AG08396 (cell line): ENCODE measurements at places on chromosomes 3 and 15.

- DNase-seq: no peak
These were observed 3.5 kb downstream of the SLITRK3 start for GRCh38 chr3:165192610-165193192.

- DNase-seq: peak; percentile 53
These were observed 19.2 kb downstream of the EID1 start for GRCh38 chr15:48896869-48897814.

GRCh38 chr3:50581459-50581842 lies 12.1 kb downstream of the HEMK1 start:
- DNase-seq: no peak

GRCh38 chr3:152834776-152835600 lies at the start of gene P2RY1:
P2RY1 (plus strand) TSS chr3:152835131; CDS start chr3:152835783, 652 bp downstream.
- DNase-seq: peak; percentile 60

- no peak for DNase-seq
These were observed 96.7 kb downstream of the IL5RA start for GRCh38 chr3:3013317-3014052.

DNA sequence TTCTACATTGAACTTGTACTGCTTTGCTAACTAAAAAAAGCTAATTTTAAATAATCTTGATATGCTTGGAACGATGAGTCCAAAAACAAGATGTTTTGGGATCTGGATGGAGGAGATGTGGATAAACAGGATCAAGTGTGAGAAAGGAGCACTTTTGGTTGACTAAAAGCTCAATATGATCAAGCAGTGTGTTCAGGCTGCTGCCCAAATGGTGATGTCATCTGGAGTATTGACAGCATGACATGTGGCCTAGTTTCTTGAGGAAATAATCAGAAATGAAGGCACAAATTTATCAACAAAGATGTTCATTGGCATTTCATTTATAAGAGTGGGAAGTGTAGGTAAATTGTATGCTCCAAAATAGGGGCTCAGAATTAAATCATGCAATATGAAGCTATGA lies 161.2 kb downstream of the SOX2 start:
- no peak for DNase-seq

- peak; percentile 80 for DNase-seq
These were observed 512 bp downstream of the LARP6 start for GRCh38 chr15:70853318-70853972.

DNA sequence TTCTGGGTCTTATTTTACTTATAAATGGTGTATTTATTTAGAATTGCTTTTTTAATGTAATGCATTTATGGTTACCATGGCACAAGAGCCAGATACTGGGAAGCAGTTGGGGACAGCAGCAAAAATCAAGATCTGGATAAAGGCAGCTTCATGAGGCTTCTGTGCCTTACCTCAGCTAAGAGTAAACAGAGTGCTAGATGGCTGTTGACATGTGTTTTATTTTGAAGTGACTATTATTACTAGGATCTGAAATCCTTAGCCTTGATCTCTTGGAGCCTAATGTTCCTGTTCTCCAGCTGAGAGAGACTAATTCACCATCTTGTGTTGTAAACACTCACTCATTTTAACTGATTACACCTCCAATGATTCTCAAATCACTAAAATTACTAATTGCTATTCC lies 317.8 kb downstream of the LPP start:
- no peak for DNase-seq

DNA sequence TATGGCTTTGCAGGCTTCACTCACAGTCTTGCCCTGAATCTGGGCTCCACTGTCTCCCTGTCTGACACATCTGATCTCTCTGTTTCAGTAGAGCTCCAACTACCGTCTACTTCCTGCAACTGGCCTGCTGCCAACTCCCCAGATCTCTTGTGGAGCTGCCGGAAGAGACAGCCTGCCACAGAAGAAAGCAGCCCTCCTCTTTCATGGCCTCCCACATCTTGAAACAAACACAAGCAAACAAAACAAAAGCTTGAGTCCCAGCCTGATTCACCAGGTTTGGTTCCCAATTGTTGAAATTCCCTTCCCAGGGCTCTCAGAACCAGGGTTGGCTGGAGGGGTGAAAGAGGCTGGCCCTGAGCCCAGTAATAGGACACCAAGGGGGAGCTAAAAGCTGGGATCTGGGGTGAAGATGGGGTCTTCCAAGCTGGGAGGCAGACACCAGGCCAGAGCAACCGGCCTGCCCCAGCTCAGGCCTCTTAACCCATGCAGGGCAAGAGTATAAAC lies 55.3 kb upstream of the CA12 start:
- peak; percentile 75 for DNase-seq

- DNase-seq: no peak
These were observed 20.8 kb upstream of the HCN4 start for GRCh38 chr15:73389539-73389938.
